ENCODE measurements at places on chromosomes 12 and 14. TPM values are rescaled to one million over a fixed set of nuclear protein-coding genes. Genes with fewer than 3 reads are reported as not detected.

Gene RBP5
- total RNA-seq = not detected

Gene CACNA2D4
- 0.38 TPM for total RNA-seq

Gene LRFN5
- total RNA-seq = 0.19 TPM

Gene GLI1
- total RNA-seq = under 0.01 TPM

Gene COL2A1
- total RNA-seq = under 0.01 TPM

Gene SIX6
- total RNA-seq = not detected

Gene ANKRD33
- under 0.01 TPM for total RNA-seq

Gene INSM2
- not detected for total RNA-seq

Gene NKX2-1
- not detected for total RNA-seq

Gene NINJ2
- total RNA-seq = 0.28 TPM

Gene TRPV4
- total RNA-seq = 1.7 TPM

Gene BICD1
- total RNA-seq = 12.8 TPM

Gene CYP27B1
- total RNA-seq = 0.19 TPM

Gene PAX9
- total RNA-seq = not detected

Gene CAPRIN2
- total RNA-seq = 46.5 TPM

Gene GLT1D1
- not detected for total RNA-seq
